Activated CD4-positive, CD25-positive, alpha-beta regulatory T cell treated with anti-CD3 and anti-CD28 coated beads, Interleukin-2, amount 50 U/mL, for 24 hours (primary cell): ENCODE measurements at places on chromosomes 5 and 9.

- ATAC-seq: no peak
Observed at GRCh38 chr5:77568082-77568481, 70.4 kb downstream of the OTP start.

DNA sequence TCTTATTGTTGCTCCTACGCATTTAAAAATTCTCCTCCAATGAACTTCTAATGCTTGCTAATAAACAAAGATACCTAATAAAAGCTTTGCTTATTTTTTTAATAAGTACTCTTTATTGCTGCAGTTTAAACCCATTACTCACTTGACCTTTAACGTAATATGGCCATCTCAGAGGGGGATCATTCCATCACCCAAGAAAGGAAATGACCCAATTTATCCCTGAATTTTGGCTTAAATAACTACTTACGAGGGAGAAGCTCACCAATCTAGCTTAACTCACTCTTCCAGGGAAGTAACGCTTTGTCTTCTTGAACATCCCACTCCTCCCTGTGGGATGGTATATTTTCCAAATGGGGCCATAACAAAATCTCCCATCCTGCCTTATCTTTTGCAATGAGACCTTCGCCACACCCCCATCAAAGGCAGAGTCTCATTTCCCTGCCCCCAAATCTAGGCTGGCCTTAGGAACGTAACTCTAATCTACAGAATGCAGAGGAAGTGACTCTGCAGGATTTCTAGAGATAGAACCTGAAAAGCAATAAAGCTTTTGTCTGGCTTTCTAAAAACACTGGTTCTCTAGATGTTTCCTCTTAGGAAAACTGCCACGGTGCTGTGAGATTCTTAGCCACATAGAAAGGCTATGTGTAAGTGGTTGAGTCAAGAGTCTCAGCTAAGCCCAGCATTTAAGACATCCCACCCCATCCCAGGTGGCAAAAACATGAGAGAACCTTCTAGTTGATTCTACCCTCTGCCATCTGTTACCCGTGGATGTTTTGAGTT is 310.0 kb downstream of the ASTN2 start:
- no peak for ATAC-seq

DNA sequence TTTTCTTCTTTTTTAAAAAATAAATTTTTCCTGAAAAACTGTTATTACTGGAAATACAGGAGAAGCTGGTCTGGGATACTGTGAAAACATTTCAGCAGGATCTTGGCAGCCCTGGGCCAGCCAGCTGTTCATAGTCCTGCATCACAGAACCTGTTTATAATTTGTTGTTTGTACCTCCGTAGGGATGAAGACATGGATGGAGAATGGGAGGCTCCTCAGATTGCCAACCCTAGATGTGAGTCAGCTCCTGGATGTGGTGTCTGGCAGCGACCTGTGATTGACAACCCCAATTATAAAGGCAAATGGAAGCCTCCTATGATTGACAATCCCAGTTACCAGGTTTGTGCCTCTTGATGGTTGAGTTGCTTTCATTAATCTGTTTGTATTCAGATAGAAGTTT is 12.4 kb upstream of the MAML1 start:
- no peak for ATAC-seq

DNA sequence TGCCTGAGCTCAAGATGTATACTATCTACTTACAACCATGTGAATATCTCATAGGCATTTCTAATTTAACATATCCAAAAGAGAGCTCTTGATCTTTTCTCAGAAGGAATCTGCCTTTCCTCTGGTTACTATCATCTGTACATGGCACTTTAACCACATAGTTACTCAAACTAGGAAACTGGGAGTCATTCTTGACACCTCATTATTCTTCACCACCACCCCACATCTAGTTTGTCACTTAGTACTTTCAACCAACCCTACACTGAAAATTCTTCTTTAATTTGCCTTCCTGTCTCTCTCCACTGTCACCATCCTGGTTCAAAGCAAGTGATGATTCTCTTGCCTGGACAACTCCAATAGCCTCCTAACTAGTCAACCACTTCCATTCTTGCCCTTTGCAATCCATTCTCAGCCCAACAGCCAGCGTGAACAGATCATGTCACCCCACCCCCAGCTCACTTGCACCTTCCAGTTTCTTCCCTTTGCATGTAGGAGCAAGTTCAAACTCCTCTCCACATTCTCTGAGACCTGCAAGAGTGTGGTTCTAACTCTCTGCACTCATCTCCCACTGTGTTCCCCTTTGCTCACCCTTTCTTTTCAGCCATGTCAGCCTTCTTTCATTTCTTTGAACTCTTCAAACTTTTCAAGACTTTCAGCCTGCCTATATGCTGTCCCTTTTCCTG is 17.3 kb upstream of the SMAD5 start:
- no peak for ATAC-seq

DNA sequence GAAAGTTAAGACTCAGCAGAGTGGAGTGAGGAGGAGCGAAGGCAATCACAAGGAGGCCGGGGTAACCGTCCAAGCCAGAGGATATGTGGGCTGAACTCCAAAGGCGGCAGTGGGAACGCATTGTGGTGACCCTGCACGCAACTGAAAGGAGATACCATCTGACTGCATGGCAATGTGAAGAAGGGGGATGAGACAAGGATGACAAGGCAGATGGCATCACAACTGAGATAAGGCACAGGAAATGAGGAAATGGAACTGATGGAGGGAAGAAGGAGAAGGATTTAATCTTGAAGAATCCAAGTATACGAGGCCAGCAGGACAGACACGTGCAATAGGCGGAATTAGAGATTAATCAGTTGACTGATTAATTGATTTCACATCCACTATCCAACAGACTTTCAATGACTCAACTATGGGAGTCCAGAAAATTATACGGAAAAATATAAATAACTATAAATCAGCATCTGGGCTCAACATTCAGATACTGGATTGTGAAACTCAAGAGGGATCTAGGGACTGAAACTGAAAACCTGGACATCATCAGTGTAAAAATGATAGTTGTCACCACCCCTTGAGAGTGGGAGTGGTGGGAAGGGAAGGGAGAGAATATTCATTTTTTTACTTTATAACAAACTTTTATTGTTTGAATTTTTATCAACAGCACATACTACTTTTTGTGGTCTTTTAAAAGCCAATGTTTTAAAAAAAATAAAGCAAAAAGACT is 86.1 kb downstream of the ARL15 start:
- no peak for ATAC-seq

DNA sequence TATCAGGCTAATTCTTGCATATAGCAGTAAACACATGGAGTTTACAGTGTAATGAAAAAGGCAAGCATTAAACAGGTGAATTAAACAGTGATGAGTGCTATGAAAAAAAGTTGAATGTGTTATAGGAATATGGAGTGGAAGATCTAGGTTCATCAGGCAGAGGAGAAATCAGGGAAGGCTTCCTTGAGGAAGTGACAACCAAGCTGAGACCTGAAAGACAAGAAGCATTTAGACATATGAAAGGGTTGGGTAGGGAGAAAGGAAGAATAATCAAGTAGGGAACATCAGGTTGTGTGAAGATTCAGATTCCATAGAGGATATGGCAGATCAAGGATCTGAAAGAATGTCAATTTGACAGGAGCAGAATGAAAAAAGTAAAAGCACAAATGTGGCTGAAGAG is 612.5 kb downstream of the PRELID2 start:
- no peak for ATAC-seq
